ENCODE measurements at places on chromosomes 4 and X.

DNA sequence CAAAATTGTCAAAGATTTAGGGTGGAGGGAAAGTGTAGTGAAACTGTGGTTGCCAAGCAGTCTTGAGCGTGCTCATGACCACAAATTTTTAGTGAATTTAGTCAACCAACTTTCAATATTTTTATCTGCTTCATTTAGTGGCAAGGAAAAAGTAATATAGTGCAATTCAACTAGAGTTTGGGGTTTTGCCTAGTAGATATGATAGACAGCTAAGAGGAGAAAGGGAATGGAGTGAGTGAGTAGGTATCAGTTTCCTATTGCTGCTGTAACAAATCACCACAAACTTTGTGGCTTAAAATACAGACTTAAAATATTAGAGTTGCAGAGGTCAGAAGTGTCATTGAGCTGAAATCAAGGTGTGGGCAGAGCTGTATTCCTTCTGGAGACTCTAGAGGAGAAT, 3.7 kb upstream of the CT47C1 start:
- DNase-seq: no peak

DNA sequence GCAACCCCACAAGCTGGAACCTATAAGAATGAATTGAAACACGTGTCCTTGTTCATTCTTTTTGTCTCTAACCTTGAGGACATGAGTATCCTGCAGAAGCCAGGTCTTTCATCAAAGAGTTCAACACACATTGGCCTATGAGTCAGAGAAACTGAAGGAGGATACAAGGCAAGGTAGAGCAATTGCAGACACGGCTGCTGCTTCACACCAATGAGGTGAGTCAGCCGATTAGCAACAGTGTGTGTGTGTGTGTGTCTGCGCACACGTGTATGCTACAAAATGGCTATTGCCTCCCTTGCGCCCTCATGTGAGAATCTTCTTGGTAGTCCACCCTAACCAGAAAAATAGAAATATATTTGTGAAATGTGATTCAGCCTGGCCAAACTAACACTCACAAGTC, 1477.7 kb upstream of the IGFBP7 start:
- DNase-seq: no peak

DNA sequence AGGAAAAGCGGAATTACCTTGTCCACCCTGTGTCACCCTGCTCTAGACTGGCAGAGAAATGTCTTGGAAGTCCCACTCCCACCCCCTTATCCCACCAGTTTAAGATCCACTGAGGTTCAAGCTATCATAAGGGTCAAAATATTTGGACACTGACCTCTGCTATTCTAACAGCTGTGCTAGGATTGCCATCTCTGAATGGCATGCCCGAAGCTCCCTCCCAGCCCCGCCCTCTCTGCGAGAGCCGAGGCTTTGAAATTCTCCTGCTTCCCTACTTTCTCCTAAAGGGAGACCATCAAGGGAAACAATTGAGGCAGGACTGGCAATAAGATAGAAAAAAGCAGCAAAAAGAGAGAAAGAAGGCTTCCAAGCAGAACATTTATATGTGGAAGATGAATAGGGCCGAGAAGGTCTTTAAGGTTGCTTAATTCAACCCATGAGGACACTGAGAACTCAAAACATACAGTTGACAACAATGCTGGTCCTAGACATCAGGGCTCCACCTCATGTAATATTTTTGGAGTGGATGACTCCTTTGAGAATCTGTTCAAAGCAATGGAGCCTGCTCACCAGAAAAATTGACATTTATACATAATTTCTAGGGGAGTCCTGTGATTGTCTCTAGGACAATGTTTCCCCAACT, 338.7 kb upstream of the F9 start:
- DNase-seq: no peak

DNA sequence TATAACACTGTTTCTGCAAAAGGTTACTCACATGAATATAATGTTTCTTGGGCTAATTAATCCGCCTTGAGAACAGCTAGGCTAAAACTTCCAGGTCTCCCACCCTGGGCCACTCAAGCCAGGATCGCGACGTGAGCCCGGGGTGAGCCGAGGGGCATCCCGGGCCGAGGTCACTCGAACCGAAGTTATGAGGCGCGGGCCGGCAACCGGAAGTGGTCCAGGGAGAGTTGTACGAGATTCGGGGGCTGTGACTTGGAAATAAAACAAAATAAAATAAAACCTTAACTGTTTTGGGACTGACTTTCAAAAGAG, 317 bp downstream of the CMC4 start:
- no peak for DNase-seq

DNA sequence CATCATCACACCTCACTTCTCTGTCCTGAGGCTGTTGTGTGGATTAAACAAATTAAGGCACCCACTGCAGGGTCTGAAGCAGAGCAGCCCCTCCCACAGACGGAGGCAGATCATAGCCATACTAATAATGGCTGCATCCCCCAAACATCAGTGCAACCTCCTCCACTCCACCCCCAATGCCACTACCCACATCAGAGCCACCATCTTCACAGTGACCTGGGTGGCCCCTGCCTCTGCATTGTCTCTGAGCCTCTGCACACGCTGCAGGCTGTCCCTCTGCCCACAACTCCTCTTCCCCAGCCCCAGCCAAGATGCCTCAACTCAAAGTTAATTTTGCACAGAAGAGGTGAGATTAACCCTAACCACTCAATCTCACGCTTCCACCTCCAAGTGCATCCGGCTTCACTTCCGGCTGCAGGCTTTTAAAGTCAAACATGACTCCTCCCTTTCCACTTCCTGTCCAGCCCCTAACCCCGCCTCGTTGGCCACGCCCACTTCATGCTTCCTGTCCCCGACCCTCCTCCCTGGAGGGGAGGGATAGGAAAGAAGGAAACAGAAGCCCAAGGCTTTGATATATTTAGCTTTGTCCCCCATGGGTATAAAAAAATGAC, 22.7 kb downstream of the JAKMIP1 start:
- no peak for DNase-seq

- DNase-seq: no peak
Observed at GRCh38 chr4:14816623-14817261, 185.5 kb upstream of the CPEB2 start.

GRCh38 chr4:14924812-14925344, 77.4 kb upstream of the CPEB2 start:
- DNase-seq: no peak

DNA sequence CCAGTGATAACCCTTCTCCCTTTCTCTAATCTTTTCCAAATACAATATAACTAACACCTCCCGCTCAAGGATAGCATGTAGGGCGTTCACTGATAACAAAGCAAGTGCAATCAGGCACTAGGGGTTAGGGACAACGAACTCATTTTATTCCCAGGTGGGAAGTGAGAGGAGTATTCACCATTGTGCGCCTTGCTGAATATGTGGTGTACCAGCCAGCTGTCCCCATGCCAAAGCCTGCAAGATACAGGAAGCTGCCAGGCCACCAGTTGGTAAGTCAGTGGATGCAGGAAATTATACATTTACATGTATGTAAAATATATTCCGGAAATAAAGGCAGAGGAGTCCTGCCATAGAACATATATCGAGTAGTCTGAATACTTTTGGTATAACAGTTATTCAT, 6.3 kb upstream of the HPRT1 start:
- DNase-seq: no peak

DNA sequence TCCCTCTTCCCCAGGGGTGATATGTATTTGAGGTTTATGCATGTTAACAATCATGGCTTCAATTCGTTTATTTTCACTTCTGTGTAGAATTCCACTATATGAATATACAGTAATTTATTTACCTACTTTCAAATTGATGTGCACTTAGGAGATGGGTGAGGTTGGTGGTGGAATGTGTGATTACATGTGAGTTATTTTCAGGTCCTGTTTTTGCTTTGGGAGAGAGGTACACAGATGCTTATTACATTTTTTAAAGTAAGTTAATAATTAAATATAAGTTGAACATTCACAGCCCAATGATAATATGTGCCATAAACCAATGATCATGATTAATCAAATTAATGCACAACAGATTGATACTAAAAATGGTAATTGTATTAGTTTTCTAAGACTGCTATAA, 79.5 kb downstream of the SPRY1 start:
- DNase-seq: no peak

Data from right renal cortex interstitium (tissue), 3 donors.